ENCODE measurements at places on chromosomes 2 and 18. TPM values are rescaled to one million over a fixed set of nuclear protein-coding genes. Genes with fewer than 3 reads are reported as not detected.
A peak's percentile ranks its signal among the peaks of the same experiment; 100 is the strongest.

Gene TRIM54
- total RNA-seq = 0.47 TPM

GRCh38 chr18:11880586-11881304 lies 27.4 kb downstream of the MPPE1 start:
- H3K27me3 ChIP-seq = no peaks in the 10 kb centered on the region
- H3K27ac ChIP-seq = no peak overlapping the region
- DNase-seq = no peak
- H3K36me3 ChIP-seq = peaks cover 31% of the 10 kb centered on the region

GRCh38 chr2:2173633-2174032 lies 157.4 kb downstream of the MYT1L start:
- peaks cover 71% of the 10 kb centered on the region for H3K27me3 ChIP-seq
- no peak for DNase-seq
- H3K4me3 ChIP-seq = no peak overlapping the region
- no peaks in the 10 kb centered on the region for H3K4me1 ChIP-seq

Gene NYAP2
- not detected for total RNA-seq

GRCh38 chr2:170873035-170873692 lies 55.9 kb upstream of the GORASP2 start:
- H3K27me3 ChIP-seq = no peaks in the 10 kb centered on the region
- H3K36me3 ChIP-seq = no peaks in the 10 kb centered on the region
- H3K4me3 ChIP-seq = peak overlapping the region; percentile 57
- peak; percentile 48 for DNase-seq

GRCh38 chr2:34848691-34849090 lies 1249.6 kb upstream of the FAM98A start:
- no peaks in the 10 kb centered on the region for H3K36me3 ChIP-seq
- H3K27ac ChIP-seq = no peak overlapping the region
- H3K27me3 ChIP-seq = no peaks in the 10 kb centered on the region
- no peaks in the 10 kb centered on the region for H3K4me1 ChIP-seq
- H3K4me3 ChIP-seq = no peak overlapping the region

Gene NMUR1
- total RNA-seq = 0.13 TPM

DNA sequence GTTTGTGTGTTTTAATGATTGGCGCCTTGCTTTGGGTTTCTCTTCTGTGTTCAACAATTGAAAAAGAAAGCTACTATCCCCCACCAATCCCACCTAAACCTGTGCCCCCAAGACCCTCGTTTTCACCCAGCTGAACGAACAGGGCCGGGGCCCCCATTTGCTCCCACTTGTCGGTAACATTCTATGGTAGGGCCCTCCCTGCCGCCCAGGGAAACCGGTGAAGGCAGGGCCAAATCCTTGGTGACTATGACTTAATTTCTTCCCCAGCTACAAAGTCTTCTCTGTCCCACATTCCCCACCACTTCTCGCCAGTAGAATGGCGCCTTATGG lies 598 bp upstream of the SNRNP200 start:
- peaks cover 29% of the 10 kb centered on the region for H3K36me3 ChIP-seq
- peak overlapping the region; percentile 99 for H3K4me3 ChIP-seq
- peak overlapping the region; percentile 98 for H3K27ac ChIP-seq

- H3K36me3 ChIP-seq = no peaks in the 10 kb centered on the region
- H3K4me1 ChIP-seq = no peaks in the 10 kb centered on the region
- no peak overlapping the region for H3K4me3 ChIP-seq
- no peak overlapping the region for H3K27ac ChIP-seq
Observed at GRCh38 chr2:98892871-98893270, 43.2 kb downstream of the CRACDL start.

- H3K4me3 ChIP-seq = no peak overlapping the region
- H3K4me1 ChIP-seq = peaks cover 12% of the 10 kb centered on the region
- no peaks in the 10 kb centered on the region for H3K27me3 ChIP-seq
- DNase-seq = no peak
Observed at GRCh38 chr2:221845021-221845365, 272.9 kb upstream of the EPHA4 start.

DNA sequence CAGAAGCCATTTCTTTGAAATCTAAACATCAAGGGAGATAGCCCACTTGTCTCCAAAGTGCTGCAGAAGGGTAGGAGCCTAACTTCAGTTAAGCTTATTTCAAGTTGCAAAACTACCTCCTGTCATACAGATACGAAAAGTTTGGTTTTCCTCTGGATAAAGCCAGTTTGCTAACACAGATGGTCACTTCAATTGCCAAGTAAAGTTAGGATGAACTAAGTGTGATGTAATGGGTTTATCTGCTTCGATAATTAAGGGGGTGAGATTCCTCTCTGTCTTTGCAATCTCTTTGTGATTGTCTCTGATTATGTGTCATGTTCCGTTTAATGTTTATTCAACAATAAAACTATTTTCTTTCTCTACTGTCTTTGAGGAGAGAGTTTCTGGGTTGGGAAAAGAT lies 156.4 kb downstream of the SLC39A10 start:
- H3K4me3 ChIP-seq = no peak overlapping the region
- H3K27me3 ChIP-seq = no peaks in the 10 kb centered on the region
- no peak overlapping the region for H3K27ac ChIP-seq

Gene NXPH2
- total RNA-seq = 6.1 TPM

DNA sequence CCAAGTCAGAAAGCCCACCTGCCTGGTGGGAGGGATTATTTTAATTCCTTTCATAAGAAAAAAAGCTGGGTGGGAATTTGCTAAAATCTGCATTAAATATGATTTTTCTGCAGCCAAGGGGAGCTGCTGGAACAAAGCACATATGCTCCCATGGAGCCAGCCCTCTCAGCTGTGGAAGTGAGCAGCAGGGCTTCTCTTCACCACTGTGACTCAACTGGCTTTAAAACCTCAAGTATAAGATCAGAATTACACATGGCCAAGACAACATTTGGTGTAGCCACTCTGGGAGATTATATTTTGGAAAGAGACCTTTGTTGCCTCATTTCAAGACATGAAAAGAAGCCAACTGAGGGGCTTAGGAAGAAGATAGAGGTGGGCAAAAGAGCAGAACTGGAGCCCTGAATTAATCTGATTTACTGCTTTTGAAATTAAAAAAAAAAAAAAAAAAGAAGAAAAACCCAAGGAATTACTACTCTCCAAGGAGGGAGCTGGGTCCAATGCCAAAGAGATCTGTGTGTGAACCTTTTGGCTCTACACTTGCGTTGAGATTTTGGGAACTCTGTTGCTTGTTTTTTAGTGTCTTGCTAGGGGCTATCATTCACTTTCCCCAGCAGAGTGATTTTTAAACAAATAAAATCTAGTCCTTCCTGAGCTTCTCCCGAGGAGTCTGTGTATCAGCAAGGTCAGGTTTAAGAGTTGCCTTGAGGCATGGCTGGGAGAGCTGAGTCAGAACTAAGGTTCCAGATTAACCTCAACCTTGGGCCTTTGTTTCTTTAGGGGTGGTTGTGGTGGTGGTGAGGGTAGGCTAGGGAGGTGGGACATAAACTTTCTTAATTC lies 6.0 kb downstream of the LHCGR start:
- DNase-seq = no peak
- H3K27ac ChIP-seq = no peak overlapping the region
- H3K36me3 ChIP-seq = no peaks in the 10 kb centered on the region
- H3K4me3 ChIP-seq = no peak overlapping the region

- H3K4me3 ChIP-seq = no peak overlapping the region
- peaks cover 5% of the 10 kb centered on the region for H3K27me3 ChIP-seq
- H3K27ac ChIP-seq = no peak overlapping the region
Observed at GRCh38 chr2:240989451-240990265, 8.8 kb upstream of the SNED1 start.

Gene EVX2
- 0.09 TPM for total RNA-seq

Gene METTL4
- 9.6 TPM for total RNA-seq

DNA sequence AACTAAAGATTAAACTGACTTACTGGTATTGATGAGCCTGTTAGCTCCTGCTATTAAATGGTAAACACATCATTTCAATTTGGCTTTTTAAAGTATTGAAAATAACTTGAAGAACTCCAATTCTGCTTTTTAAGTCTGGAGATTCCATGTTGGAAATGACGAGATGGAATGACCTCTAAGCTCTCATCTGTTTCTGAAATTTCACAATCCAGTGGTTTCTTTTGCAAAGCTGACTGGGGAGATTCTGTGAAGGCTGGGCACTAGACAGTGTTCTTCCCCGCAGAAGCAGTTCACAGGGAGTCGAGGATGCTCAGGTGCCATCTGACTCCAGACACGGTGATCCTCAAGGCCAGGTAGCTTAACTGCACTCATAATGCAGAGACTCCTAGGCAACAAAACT lies 44.7 kb downstream of the DHRS9 start:
- no peak overlapping the region for H3K4me3 ChIP-seq
- H3K4me1 ChIP-seq = peaks cover 15% of the 10 kb centered on the region
- no peak for DNase-seq
- no peaks in the 10 kb centered on the region for H3K36me3 ChIP-seq

- H3K27me3 ChIP-seq = no peaks in the 10 kb centered on the region
- H3K27ac ChIP-seq = peak overlapping the region; percentile 50
- peaks cover 10% of the 10 kb centered on the region for H3K36me3 ChIP-seq
- DNase-seq = no peak
- H3K4me1 ChIP-seq = peaks cover 18% of the 10 kb centered on the region
Observed at GRCh38 chr2:229910832-229911412, 10.9 kb downstream of the TRIP12 start.

DNA sequence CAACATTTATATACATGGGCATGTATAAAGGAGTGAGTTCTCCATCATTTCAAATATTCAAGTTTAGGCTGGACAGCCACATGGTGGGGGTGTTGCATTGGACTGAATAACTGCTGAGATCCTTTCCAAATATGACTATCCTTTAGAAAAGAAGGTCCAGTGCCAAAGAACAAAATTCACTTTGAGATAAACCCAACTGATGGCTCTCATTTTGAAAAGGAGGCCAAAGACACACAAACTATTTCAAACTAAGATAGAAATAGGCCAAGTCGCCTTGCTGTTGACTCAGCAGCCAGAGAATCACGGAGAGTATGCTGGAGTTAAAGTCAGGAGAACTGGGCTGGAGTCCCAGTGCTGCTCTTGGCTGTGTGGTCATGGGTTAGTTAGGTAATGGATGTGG lies 204.5 kb upstream of the LRATD1 start:
- H3K36me3 ChIP-seq = no peaks in the 10 kb centered on the region
- no peaks in the 10 kb centered on the region for H3K4me1 ChIP-seq
- DNase-seq = no peak

DNA sequence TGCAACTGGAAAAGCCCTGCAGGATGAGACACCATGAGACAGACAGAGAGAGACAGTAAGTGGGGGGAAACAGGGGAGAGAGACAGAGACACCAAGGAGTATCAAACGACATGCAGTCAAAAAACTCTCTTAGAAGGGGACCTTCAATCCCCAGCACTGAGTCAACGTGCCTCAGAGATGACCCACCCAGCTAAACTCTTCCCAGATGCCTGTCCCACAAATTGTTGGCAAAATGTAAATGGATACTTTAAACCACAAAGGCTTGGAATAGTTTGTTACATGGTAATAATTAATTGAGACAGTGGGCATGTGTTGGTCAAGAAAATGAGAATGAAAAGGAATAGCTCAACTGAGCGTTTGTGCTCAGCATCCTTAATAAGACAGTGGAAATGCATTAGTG lies 98.3 kb downstream of the GRB14 start:
- no peaks in the 10 kb centered on the region for H3K4me1 ChIP-seq
- peaks cover 41% of the 10 kb centered on the region for H3K36me3 ChIP-seq
- DNase-seq = no peak
- H3K27me3 ChIP-seq = no peaks in the 10 kb centered on the region
- H3K4me3 ChIP-seq = no peak overlapping the region
- no peak overlapping the region for H3K27ac ChIP-seq

Gene CNRIP1
- total RNA-seq = 5.2 TPM

- H3K4me3 ChIP-seq = no peak overlapping the region
- H3K27me3 ChIP-seq = peaks cover 92% of the 10 kb centered on the region
- no peak overlapping the region for H3K27ac ChIP-seq
- DNase-seq = no peak
- H3K4me1 ChIP-seq = peaks cover 8% of the 10 kb centered on the region
- H3K36me3 ChIP-seq = no peaks in the 10 kb centered on the region
Observed at GRCh38 chr2:219058541-219059374, 2.0 kb downstream of the IHH start.

GRCh38 chr18:11322006-11322405 lies 172.6 kb upstream of the PIEZO2 start:
- no peaks in the 10 kb centered on the region for H3K27me3 ChIP-seq
- H3K4me3 ChIP-seq = no peak overlapping the region
- H3K4me1 ChIP-seq = peaks cover 15% of the 10 kb centered on the region

Gene SERPINB10
- total RNA-seq = not detected

GRCh38 chr2:7627583-7627982 lies 710.4 kb downstream of the RNF144A start:
- no peaks in the 10 kb centered on the region for H3K4me1 ChIP-seq
- H3K36me3 ChIP-seq = no peaks in the 10 kb centered on the region
- H3K27me3 ChIP-seq = peaks cover 14% of the 10 kb centered on the region
- DNase-seq = no peak

GRCh38 chr2:178718283-178718682 lies 88.9 kb downstream of the TTN start:
- H3K4me3 ChIP-seq = no peak overlapping the region
- no peak for DNase-seq
- H3K4me1 ChIP-seq = peaks cover 6% of the 10 kb centered on the region
- H3K27ac ChIP-seq = no peak overlapping the region
- H3K36me3 ChIP-seq = no peaks in the 10 kb centered on the region
- peaks cover 2% of the 10 kb centered on the region for H3K27me3 ChIP-seq

DNA sequence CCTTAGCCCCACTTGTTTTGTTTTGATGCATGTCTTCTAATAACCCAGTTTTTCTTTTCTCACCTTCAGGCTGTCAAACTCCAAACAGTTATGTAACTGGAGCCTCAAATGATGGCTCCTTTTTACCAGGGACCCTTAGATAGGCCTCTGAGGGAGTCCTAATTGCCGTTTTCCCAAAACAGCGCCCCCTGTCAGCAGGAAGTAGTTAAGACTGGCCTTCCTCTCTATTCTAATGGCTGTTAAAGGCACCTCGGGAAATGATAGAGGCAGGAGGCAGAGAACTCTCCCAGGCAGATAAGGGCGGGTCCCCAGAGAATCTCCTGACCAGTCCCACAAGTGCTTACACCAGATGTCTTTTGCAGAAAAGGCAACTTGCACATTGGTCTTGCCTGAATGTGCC lies 123.2 kb downstream of the KCNS3 start:
- peaks cover 2% of the 10 kb centered on the region for H3K36me3 ChIP-seq
- H3K4me3 ChIP-seq = no peak overlapping the region
- no peaks in the 10 kb centered on the region for H3K27me3 ChIP-seq
- H3K27ac ChIP-seq = no peak overlapping the region
- no peak for DNase-seq

DNA sequence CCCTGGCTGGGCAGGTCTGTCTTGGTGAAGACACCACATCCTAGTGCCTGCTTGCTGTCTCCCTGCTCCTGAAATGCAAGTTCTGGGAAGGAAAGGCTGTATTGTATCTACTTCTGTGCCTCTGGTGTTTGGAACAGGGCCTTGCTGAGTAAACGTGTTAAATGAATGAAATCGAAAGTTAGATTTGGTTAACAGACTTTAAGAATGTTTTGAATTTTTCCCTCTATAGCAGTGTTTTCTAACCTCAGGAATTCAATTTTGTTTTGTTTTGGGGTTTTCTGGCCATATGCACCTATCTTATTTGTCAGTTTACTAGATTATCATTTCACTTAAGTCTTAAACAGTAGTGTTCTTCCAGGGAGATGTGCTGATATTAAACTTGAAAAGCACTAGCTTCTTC lies 20.7 kb downstream of the FARP2 start:
- DNase-seq = no peak
- H3K36me3 ChIP-seq = peaks cover under 1% of the 10 kb centered on the region
- no peaks in the 10 kb centered on the region for H3K27me3 ChIP-seq
- H3K27ac ChIP-seq = no peak overlapping the region

- no peaks in the 10 kb centered on the region for H3K27me3 ChIP-seq
- H3K4me3 ChIP-seq = no peak overlapping the region
- H3K27ac ChIP-seq = peak overlapping the region; percentile 69
- peaks cover 32% of the 10 kb centered on the region for H3K4me1 ChIP-seq
Observed at GRCh38 chr18:80112624-80113248, 3.7 kb downstream of the ADNP2 start.

All from mesothelial cell of epicardium (in vitro differentiated cells).